ENCODE measurements at places on chromosomes 13 and 19.

- DNase-seq, result peak; percentile 22
These were observed 16.7 kb upstream of the FCGBP start for GRCh38 chr19:39951065-39951650.

- DNase-seq, result no peak
These were observed 2.3 kb upstream of the UPF3A start for GRCh38 chr13:114279146-114279545.

DNA sequence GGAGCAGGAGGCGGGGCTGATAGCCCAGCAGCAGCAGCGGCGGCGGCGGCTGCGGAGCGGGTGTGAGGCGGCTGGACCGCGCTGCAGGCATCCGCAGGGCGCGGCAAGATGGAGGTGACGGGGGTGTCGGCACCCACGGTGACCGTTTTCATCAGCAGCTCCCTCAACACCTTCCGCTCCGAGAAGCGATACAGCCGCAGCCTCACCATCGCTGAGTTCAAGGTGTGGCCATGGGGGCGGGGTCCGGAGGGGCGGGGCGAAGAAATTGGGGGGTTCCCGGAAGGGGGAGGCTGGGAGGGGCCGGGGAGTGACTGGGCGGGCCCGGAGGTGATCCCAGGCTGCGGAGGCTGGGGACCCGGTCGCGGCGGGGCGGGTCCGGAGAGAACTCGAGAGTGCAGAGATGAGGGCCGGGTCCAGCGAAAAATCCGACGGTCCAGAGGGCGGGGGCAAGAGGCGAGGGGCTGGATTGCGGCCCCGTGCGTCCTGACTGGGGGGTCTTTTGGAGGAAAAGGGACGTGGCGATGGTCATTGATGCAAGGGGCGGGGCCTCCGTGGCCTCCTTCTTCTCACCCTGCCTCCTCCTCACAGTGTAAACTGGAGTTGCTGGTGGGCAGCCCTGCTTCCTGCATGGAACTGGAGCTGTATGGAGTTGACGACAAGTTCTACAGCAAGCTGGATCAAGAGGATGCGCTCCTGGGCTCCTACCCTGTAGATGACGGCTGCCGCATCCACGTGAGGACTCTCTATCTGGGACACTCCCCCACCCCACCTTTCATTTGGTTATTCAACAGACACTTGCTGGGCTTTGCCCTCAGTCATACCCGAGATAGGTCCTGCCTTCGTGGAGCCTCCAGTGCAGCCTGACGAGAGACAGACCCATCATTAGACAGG is at the start of gene TBCB:
TBCB (plus strand) TSS at position 16 of the 891 bp plus-strand sequence; CDS start at position 109, 93 bp downstream.
- peak; percentile 93 for DNase-seq

DNA sequence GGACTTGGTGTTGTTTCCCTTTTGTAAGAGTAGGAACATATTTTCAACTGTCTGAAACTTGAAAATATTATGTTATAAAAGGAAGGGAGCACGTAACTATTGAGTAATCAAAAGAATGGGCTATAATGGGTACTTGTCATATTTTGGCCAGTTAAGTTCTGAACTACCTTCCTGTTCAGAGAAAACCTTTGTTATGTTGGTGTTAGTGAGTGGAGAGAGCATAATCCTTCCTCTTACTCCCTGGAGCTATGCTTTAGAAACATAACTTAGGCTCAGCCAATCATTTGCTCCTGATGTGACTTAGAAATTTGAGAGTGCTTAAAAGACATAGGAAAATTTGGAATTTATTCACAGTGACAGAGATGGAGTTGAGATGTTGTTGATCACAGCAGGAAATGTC is 482.5 kb upstream of the SPRY2 start:
- DNase-seq, result no peak

DNA sequence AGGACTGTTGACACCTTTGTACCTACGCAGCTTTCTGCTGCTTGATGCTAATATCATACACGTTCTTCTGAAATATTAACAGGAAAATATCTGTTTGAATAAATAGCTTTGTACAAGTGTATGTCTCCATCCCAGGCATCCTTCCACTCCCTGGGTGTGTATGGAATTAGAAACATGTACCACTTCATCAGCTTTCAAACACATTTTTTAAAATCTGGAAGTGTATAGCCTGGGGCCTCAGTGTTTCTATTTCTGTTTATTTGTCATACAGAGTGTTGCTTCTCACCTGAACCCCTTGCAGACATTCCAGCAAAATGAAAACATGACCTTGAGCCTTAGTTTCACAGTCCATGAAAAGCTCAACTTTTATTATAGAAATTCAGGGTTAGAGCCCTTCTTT is 168.6 kb downstream of the ITGBL1 start:
- DNase-seq, result no peak

GRCh38 chr13:22138947-22139346 is 468.1 kb downstream of the FGF9 start:
- no peak for DNase-seq

DNA sequence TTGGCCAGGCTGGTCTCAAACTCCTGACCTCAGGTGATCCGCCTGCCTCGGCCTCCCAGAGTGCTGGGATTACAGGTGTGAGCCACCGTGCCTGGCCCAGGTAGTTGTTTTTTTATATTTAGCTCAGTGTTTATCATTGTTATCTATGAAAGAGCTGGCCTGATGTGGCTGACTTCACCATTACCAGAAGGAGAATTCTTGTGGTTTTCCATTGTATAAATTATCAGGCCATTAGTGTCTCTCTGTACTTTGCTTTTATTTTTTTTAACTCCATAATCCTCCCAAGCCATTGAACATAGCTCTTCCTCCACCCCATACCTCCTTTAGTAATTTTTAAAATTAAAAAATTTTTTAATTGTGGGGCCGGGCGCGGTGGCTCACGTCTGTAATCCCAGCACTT is 24.2 kb downstream of the CERS4 start:
- DNase-seq, result no peak

GRCh38 chr13:45823583-45823982 is 28.0 kb downstream of the SIAH3 start:
- DNase-seq, result no peak

- no peak for DNase-seq
These were observed 66.3 kb downstream of the MCF2L start for GRCh38 chr13:113035213-113035800.

DNA sequence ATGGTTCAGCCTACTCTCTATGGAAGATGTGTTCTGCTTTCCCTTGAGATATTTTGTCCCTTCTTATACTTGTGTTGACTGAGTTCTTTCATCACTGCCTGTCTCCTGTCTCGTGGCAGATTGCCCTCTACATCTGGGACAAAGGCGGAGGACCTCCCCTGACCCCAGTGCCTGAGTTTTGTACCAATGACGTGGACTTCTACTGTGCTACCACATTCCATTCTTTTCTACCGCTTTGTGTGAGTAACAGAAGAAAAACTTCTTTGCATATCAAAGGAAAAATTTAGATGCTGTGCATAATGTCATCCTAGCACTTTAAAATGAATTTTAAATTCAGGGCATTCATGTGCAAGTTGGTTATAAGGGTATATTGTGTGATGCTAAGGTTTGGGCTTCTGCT is 74.6 kb downstream of the B3GLCT start:
- no peak for DNase-seq

- DNase-seq, result no peak
These were observed 87.6 kb downstream of the CAB39L start for GRCh38 chr13:49356223-49356622.

DNA sequence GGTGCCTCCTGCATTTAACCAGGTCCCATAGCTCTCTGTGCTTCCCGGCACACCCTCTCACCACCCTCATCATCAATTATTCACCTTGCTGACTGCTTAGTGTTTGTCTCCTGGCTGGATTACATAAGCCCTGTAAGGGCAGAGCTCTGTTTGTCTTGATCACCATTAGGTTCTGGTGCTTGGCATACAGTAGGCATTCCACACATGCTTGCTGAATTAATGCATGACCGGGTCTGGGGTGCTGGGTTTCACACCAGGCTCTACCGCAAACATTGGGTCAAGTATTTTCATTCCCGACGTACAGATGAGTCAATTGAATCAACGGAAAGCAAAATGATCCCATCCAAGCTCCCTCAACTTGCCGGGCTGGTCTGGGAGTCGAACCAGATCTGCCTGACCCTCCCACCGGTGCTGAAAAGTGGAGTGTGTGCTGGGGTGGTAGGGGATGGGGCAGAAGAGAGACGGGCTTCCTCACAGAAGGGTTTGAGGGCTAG is 28.5 kb downstream of the VAV1 start:
- DNase-seq, result no peak

DNA sequence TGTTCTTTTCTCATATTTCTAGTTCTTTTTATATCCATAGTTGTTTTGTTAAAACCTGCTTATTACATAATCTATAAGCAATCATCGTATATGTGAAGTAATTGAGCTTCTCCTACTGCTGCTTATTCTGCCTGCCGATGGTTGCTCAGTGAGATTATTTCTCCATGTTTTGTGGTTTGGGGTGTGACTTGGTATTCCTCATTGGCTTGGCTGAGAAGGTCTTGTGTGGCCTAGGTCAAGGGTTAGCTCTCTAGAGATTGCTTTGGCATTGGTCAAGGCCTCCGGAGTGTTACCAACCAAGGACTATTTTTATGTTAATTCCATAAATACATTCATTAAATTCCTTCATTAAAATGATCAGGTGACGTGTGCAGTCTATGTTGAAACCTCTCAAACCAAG is 302.8 kb downstream of the MYO16 start:
- DNase-seq, result no peak

DNA sequence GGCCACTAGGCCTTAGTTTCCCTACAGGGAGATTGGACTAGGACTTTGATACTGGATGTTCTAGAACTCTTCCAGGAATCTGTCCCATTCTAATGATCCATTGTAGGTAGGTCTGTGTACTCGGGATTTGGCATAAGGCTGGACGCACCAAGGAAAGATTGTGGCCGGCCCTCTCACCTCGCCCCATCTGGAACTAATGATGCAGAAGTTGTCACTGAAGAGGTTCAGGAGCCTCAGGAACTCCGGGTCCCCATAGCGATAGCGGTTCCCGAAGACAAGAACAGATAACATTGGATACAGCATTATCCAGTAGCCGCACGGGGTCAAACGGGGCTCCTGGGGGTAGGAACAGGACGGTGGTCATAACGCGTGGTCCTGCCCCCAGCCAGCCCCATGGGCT is 11.2 kb downstream of the EGLN2 start:
- no peak for DNase-seq

DNA sequence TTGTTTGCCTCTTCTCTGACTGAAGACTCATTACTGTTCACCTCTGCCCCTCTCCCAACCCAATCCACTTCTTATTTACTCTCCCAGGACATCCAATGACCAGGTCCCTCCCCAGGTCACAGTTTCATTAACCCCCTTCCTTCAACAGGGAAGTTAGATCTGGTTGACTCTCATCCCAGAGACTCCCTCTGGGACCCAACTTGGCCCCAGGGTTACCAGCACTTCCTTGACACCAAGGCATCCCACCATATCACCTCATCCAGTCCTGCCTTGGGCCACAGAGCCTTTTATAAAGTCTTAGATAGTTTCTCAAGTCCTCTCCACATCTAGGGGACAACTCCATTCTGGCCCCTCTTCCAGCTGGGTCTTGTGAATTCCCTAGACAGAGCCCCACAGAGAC is 470.6 kb upstream of the TSHZ3 start:
- DNase-seq, result no peak

DNA sequence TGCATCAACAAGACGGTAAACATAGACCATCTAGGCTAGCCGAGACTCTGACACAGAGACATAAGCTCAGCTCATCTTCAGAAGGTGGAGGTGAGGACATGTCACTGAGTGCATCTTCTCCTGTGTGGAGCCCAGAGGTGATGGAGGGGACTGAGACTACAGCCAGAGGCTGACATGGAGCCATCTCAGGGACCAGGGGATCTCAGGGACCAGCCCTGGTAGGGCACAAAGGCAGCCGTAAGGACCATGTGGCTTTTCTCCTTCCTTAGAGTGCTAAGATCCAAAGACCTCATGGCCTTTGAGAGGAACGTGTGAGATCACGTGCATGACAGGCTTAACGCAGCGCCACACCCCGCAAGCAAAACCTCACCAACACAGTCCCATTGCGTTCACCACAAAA is 126.9 kb downstream of the RAB20 start:
- DNase-seq, result no peak

DNA sequence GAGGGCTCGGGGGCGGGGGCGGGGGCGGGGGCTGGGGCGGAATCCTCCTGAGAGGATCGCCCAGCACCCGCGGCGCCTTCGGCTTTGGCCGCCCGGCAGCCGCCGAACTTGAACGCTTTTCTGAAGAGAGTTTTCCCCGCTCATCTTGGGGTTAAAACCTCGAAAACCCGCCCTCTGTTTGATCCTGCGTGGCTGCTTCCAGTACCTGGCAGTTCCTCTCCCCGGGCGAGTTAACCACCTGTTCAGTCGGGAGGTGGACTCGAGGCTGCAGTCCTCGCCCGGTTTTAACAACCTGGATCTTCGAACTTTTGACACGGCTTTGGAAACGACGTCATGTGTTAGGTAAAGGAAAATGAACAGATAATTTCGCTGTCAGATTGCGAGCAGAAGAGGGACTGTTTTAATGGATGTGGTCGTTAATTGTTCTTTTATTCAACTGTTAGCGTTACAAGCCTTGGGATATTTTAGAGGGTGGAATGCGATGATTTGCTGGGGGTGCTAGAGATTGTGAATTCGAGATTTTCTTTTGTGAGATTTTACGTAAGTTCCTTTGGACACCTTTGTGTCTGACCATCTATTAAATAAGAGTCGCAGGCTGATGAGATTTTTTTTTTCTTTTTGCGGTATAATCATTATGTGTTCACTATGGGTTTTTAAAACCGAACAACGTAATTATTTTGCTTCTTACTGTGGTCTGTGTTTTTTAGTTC is 1.0 kb downstream of the FNDC3A start:
- no peak for DNase-seq

- no peak for DNase-seq
These were observed 71.9 kb upstream of the IRS2 start for GRCh38 chr13:109858319-109858718.

DNA sequence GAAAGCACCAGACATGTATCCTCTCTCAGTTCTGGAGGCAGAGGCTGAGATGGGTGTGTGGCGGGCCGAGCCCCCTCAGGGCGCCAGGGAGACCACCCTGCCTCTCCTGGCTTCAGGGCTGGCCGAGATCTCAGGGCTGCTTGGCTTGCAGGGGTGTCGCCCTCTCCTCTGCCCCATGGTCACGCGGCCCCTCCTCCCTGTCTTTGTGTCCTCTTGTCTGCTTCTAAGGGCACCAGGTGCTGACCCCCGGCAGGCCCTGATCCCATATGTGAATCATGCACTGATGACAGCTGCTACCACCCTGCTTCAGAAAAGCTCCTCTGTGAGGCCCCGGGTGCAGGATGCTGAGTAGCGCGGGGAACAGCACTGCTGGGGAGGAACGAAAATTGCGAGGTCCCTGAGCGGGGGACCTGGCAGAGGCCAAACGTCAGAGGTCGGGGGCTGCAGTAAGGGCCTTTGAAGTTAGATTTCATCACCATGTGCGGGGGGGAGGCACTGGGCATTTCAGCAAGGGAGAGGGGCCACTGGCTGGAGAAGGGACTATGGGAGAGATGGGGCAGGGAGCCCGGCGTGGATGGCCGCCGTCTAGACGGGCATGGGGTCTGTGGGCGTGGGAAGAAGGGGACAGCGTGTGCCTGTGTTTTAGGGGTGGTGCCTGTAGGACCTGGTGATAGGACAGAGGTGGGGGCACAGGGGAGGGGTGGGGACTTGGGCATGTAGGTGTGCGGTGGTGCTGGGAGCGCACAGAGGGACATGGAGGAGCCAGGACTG is 125.2 kb downstream of the KDM4B start:
- no peak for DNase-seq

GRCh38 chr13:111548301-111548700 is 227.9 kb downstream of the TEX29 start:
- no peak for DNase-seq

GRCh38 chr13:77298426-77298825 is 28.5 kb downstream of the MYCBP2 start:
- DNase-seq, result no peak

All from stimulated activated CD8-positive, alpha-beta memory T cell treated with anti-CD3 and anti-CD28 coated beads, Interleukin-4, amount 100 ng/mL, for 48 hours (primary cell).